Stimulated activated CD4-positive, alpha-beta T cell treated with anti-CD3 and anti-CD28 coated beads, Interleukin-15, amount 100 ng/mL, for 1 hour (primary cell): ENCODE measurements at places on chromosomes 13 and 19.

GRCh38 chr19:56105090-56105701 is 15.9 kb downstream of the ZNF787 start:
- DNase-seq: no peak

- no peak for DNase-seq
Measured at GRCh38 chr13:31896427-31896826, 135.1 kb upstream of the FRY start.

GRCh38 chr19:40224342-40225150 is 1.9 kb downstream of the CCNP start:
- no peak for DNase-seq

GRCh38 chr19:17159466-17160393 is 55.4 kb upstream of the USE1 start:
- no peak for DNase-seq

DNA sequence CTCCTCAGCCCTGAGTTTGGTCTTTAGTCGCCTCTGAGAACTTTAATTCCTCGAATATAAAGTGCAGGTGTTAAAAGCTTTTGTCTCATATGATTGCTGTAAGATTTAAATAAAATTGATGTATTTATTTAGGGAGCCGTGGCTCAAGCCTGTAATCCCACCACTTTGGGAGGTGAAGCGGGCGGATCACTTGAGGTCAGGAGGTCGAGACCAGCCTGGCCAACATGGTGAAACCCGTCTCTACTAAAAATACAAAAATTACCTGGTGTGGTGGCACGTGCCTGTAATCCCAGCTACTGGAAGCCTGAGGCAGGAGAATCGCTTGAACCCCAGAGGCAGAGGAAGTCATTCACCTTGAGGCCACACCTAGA is 559 bp upstream of the SLC1A5 start:
- no peak for DNase-seq

- no peak for DNase-seq
Measured at GRCh38 chr13:20297181-20297580, 65.1 kb upstream of the GJB6 start.

DNA sequence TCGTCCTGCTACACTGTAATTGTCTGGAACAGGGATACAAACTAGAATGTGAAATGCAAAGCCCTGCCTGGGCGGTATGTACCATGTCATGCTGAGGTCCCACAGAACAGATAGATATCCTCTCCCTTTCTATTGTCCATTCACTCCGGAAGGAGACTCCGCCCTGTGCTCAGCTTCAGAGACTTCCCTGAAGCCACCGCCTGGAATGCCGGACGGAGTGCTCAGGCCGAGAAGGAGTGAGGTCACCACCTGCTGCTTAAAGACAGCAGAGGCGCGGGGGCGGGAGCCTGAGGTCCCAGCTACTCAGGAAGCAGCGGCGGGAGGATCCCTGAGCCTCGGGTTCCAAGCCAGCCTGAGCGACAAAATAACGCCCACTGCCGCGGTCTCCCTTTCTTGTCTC is 890 bp upstream of the ZNF611 start:
- DNase-seq: no peak

GRCh38 chr13:60318186-60318585 is 78.8 kb upstream of the TDRD3 start:
- DNase-seq: no peak
